ENCODE measurements at places on chromosomes 5 and 9.

GRCh38 chr9:656926-657568 is 184.4 kb upstream of the DMRT1 start:
- no peak for DNase-seq

GRCh38 chr9:84517026-84517425 is 152.5 kb upstream of the NTRK2 start:
- DNase-seq, result no peak

- DNase-seq, result no peak
These were observed at the start of gene SHC3 for GRCh38 chr9:89177944-89178829. Gene SHC3 (minus strand): TSS chr9:89178818. CDS start chr9:89178460, 358 bp downstream.

DNA sequence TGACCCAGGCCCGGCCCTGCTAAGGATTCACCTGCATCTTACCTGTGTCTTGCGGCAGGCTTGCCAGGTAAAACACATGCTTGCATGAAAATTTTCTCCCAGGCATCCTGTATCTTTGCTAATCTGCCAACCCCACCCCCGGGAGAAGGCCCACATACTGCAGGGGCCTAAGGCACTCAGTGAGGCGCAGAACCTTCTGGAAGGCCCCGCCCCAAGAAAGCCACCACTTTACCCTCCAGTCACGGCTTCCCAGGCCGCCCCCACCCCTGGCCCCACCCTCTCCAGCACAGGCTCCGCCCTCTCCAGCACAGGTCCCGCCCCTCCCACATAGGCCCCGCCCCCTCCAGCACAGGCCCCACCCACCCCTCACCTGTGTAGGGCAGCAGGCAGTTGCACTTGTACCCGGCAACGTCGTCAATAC is 29.8 kb upstream of the SEC16A start:
- no peak for DNase-seq

GRCh38 chr5:139141446-139142204 is 56.5 kb downstream of the SIL1 start:
- no peak for DNase-seq

GRCh38 chr9:80839821-80840675 is 849.3 kb downstream of the TLE1 start:
- DNase-seq, result no peak

DNA sequence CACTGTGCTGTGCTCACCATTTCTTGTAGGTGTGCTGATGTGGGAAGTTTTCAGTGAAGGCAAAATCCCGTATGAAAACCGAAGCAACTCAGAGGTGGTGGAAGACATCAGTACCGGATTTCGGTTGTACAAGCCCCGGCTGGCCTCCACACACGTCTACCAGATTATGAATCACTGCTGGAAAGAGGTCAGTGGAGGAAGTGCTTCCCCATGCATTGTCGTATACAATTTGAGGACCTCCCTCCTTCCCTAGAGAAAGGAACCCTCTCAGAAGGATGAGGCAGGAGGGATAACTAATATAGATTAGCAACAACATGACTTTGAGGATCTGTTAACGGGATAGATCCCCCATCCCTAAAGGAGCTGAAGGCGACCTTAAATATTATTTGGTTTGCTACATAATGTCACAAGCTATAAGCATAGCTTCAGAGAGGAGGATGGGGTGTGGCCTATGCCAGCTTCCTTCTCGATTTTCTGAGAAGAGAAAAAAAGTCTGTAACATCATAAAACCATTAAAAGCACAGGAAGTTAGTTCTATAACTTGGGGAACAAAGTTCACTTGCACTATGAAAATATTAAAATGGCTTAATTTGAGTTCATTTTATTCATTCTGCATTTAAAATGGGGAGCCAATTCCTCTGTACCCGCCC is 17.0 kb upstream of the CYFIP2 start:
- no peak for DNase-seq

DNA sequence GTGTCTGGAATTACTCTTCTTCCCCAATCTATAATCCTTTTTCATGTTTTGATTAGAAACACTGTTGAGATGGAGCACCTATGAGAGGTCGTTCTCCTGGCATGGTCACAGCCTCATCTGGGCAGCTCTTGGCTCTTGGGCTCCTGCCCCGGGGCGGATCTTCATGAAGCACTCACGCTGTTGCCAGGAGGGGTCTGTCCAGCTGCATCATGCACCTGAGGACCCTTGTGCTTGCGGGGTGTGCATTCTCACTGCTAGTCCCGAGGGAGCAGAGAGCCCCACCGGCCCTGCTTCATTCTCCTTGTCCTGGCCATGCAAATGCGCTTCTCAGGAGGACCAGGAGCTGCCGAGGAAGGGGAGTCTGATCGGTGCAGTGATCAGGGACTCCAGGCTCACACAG is 117.6 kb upstream of the S1PR3 start:
- DNase-seq, result no peak

DNA sequence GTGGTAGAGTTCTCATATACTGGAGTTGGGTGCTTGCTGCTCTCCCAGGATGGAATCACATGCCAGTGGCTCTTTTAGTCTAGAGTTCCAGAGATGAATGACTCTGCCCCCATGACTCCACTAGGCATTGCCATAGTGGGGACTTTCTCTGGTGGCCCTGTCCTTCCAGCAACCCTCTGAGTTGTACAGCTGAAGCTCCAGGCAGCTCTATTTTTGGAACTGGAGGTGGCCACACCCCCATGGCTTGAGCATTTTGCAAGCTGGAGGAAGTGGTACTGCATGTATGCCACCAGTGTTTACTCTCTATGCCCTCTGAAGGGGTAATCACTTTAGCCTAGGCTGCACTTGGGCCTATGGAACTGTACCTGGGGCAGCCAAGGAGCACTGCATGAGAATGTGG is 112.6 kb downstream of the RANBP17 start:
- DNase-seq, result no peak

DNA sequence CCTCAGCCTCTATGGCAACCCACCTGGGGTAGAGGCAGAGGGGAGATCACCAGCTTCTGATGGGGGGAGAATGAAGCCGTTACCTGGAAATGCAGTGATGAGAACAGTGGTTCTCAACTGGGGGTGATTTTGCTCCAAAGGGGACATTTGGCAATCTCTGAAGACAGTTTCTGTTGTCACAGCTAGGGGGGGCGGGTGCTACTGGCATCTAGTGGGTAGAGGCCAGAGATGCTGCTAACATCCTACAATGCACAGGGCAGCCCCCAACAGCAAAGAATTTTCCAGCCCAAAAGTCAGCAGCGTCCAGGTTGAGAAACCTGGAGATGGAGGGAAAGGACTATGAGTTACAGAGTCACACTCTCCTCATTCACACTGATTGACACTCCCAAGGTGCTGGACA is 84.5 kb downstream of the FGF1 start:
- DNase-seq, result no peak

- no peak for DNase-seq
These were observed 607.8 kb downstream of the BNC2 start for GRCh38 chr9:16262477-16263261.

GRCh38 chr5:108911055-108911454 is 163.4 kb downstream of the FER start:
- no peak for DNase-seq

DNA sequence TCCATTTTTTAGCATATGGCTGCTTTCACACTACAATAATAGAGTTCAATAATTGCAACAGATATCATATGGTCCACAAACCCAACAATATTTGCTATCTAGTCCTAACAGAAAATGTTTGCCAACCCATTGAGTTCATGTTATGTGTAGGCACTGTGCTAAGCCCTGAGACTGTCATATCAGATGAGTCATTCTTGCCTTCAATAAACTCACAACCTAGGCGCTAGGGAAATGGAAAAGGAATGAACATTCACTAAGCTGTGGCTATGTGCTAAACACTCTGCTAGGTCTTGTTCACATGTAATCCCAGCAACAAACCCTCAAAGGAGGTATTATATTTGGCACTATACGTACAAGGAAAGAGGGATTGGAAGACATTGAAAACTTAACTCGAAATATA is 8.4 kb upstream of the TIMD4 start:
- no peak for DNase-seq

DNA sequence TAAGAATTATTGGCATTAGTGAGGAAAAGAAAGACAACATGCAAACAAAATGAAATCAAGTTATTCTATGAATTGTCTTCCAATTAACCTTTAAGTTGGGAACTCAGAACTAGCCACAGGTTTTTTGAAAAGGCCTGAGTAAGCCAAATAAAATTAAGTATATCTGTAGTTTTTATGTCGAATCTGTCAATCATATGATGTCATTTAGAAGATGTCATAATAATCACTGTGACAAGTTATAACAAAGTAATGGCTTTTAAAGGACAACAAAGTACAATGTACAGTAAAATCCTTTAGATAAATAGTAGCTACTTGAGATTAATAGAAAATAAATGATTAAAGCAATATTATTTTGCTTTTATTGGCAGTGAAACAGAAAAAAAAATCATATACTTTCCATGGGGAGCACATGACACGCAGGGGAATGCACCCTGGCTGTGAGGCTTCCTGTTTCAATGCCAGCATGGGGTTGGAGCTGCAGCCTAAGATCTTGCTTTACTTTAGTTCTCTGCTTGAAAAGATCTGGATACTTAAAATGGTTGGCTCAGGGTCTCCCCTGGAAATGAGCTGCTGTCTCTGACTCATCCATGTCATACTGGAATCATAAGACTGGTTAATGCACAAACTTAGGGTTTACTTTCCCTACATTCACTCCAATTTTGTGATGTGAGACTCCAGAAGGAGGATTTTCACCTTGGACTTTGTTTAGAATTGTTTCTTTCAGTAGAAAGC is 284.3 kb downstream of the TAF11L14 start:
- DNase-seq, result no peak

- no peak for DNase-seq
These were observed 102.7 kb downstream of the ADAMTS12 start for GRCh38 chr5:33788922-33789566.

DNA sequence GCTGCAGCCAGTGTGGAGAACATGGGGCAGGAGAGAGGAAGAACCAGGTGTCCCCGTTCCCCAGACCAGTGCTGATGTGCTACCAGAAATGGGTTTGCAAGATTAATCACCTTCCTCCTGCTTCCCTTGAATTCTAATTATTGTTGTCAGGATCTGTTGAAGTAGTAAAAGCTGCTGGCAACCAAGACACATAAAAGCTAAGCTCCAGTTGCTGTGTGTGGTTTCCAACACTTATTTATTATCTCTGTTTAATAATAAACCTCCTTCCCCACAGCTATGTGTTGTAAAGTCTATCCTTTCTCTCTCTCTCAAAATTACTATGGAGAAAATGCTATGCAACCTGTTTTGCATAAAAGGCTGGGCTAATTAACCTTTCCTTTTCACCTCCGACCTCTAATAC is 2.3 kb upstream of the RETREG1 start:
- DNase-seq, result no peak

DNA sequence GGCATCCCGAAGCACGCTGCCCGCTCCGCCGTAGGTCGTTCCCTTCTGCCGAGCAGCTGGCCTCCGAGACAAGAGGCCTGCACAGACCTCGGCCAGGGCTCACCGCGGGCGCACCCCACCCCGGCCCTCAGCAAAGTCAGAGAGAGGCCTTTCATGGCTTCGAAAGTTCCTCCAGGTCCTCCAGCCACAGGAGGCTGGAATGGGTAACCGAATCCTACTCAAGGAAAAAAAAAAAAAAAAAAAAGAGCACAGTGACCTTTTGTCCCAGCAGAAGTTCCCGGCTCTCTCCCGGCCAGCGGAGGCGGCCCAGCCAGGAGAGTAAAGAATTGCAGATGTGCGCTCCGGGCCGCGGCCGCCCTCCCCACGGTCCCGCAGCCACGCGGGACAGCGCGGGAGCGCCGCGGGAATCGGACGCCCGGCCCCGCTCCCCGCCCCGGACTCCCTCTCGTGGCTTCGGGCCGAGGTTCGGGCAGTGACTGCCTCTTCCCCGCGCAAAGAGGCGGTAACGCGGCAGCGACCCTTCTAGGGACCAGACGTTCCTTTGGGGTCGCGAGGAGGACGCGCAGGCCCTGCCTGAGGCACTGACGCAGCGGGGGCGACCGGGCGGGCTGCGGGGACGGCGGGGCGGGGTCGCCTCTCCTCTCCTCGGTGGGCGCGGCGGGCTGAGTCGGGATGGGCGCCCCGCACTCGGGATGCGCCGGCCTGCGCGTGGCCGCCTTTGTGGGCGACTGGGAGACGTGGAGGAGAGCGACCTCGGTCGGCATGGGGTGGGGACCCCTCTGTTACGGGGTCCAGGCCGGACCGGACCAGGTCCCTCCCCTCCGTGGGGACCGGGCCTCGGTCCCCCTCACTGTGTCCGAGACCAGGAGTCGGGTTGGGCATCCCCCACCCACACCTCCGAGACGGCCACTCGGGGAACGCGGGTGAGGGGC is 754 bp downstream of the GFPT2 start:
- no peak for DNase-seq

GRCh38 chr9:136742591-136743391 is at the start of gene LCN10:
Gene LCN10 (minus strand): TSS chr9:136742940. CDS start chr9:136742903, 37 bp downstream.
- DNase-seq, result no peak

DNA sequence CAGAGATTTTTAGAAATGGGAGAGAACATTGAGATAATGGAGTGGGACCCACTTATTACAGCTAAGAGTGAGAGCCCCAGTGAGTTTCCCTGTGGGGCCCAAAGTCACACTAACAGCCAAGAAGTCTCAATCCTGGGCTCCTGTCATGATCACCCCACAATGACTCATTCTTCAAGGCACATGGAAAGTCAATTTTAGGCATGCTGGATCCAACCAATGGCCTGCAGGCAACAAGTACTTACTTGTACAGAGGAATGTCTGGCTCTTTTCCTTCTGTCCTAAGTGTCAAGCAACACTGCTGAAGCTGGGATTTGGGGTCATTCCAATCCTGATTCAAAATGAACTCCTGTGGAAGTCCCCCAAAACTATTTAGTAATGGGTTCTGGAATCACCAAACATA is 123.1 kb downstream of the DROSHA start:
- no peak for DNase-seq

- DNase-seq, result peak; percentile 29
These were observed at the start of gene ADAMTS19 for GRCh38 chr5:129459777-129460671. Gene ADAMTS19 (plus strand): TSS chr5:129460298. CDS start chr5:129460392, 94 bp downstream.
